ENCODE measurements at places on chromosomes 11 and 22. TPM values are rescaled to one million over a fixed set of nuclear protein-coding genes. Genes with fewer than 3 reads are reported as not detected.

KIRREL3 gene
- total RNA-seq: 0.45 TPM

DNA sequence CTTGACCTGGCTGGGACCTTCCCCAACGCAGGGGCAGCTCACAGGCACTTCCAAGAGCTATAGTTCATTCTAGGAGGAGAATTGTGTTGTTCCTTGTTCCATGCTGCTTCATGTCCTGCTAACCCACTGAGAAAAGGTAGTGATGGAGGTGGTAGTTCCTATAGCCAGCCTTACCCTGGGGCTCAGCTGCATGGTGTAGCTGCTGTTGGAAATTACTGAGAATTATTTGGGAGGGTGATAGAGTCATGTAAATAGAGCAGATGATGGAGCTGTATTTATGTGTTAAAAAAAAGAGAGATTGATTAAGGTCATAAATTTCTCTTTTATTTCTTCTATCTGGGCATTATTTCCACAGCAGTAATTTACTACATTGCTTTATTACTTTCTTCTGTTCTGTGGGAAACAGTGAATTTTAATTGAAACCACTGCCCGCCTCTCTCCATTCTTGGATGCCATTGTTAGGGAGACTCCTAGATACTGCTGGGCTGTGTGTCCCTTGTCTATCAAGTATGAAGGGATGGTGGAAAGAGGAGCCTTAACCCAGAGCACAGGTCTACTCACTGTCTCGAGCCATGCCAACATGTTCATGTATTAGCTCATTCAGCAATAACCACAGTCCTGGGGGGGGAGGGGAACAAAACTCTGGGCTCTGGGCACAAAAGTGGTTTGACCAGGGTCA, 309.2 kb downstream of the FAT3 start:
- no peak for DNase-seq

DNA sequence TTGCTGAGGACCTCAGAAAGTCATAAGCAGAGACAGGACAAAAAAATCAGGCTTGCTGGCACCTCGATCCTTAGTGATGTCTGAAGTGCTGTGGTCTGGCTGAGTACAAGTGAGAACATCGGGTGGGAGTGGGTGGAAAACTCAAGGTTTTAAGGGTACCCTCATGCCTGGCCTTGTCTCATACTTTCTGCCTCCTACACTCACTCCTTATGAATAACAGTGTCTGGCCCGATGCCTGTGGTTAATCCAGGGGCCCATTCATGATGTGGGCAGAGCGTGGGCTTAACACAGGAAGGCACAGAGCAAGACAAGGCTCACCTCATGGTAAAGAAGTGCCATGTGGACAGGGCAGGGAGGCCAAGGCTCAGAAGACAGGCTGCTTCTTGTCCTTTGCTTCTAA, 11.0 kb upstream of the UCP3 start:
- no peak for DNase-seq

- DNase-seq: no peak
These were observed 29.9 kb downstream of the PIWIL3 start for GRCh38 chr22:24744638-24745037.

- peak; percentile 44 for DNase-seq
These were observed 32.9 kb downstream of the SIK2 start for GRCh38 chr11:111634981-111635705.

GRCh38 chr11:103433386-103434072, 324.3 kb downstream of the DYNC2H1 start:
- peak; percentile 69 for DNase-seq

DNA sequence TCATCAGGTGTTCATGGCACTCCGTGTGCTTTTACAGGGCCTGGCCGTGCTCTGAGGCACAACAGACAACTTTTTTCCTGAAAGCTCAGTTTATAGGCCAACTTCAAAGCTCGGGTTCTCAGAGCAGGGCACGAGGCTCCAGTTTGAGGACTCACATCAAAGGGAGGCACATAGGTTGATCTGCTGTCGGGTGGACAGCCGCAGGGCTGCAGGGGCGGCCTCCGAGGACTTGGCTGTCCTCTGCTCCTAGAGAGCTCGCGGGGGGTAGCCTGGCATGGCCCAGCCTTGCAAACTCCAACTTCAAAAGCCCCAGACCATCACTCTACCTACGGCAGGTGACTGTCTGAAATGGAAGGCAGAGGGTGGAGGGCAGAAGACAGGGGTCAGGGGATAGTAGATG, 31.6 kb downstream of the C11orf58 start:
- DNase-seq: no peak

P4HA3 gene
- 4.4 TPM for total RNA-seq

DNA sequence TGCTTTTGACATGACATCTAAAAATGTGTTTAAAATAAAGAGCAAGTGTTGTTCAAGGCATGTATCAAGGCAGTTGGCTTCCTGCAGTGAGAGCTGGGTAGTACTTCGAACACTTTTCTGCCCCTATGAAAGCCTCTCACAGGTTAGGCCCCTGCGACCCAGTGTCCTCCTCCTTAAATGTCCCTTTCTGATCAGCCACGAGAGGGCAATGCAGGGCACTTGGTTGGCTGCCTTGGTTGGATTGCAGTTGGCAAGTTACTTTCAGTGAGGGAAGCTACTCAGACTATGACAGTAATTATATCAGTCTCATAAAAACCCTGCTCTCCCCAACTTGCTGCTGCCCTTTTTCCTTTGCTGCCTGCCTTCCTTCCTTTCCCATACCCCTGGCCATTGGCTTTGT, 743.8 kb downstream of the NTM start:
- peak; percentile 29 for DNase-seq

DNA sequence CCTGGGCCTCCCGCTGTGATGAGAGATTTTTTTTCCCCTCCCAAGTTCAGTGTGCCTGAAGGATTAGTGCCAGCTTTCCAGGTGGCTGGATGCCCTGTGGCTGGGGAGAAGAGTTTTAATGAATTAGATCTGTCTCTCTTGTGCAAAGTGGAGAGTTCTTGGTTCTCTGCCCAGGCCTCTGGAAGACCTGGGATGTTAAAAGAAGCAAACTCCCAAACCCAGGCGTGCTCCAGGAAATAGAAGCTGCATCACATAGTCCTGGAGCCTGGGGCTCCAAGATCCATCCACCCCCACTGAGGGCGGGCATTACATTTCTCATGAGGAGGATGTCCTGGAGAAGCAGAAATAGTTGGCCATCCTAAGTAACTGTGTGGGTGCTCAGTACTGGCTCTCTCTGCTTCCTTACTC, 30.6 kb downstream of the SDHAF2 start:
- DNase-seq: peak; percentile 86

OR2AG2 gene
- 0.09 TPM for total RNA-seq

- no peak for DNase-seq
These were observed 52.0 kb upstream of the TSPAN18 start for GRCh38 chr11:44674809-44675208.

- DNase-seq: no peak
These were observed 52.0 kb downstream of the CADM1 start for GRCh38 chr11:115452241-115452640.

DNA sequence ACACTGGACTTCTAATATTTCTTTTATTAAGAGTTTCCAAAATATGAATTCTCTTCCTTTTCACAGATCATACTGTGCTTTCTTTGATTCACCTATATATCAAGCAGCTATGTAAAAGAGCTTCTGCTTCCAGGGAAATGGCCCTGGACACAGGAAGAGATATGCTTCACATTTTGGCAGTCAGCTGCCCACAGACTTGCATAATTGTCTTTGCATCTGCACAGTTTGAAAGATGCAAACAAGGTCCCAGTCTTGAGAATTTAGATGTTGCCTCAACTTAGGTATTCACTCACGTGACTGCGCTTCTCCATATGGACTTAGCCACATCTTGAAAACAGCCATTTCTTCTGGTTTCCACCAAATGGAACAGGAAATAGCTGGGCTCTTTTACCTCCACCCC, 92.3 kb upstream of the POU2AF2 start:
- DNase-seq: peak; percentile 12

DNA sequence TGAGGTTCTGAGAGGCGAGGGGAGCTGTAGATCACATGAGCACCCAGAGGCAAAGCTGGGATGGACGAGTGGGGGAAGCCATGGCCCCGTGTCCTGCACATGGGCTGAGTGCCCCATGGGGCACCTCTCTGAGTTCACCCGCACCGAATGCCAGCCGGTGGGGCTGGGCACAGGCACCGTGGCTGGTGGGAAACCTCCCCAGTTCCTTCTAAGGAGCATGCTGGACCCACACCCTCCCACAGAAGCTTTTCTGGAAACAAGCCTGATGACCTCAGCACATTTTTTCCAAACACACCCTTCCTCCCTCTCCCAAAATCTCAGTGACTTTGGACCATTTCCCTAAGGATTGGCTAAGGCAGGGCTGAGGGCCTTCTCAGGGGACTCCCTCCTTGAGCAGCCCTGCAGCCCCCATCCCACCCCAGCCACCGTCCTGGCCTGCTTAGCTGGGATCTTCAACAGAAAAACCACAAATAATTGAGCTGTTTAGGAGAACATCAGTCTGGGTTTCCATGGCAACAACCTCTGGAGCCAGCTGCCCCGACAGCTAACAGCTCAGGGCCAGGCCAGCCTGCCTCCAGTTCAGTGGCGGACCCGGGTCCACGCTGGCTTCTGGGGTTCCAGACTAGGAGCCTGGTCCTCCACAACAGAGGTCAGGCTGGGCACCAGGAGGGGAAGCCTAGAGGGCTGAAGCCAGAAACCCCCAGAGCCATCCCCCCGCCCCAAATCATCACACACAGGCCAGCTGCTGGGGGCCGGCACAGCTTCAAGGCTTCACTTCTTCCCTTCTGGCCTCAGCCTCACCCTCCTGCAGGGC, 18.1 kb upstream of the LINC01488 start:
- peak; percentile 77 for DNase-seq

DNA sequence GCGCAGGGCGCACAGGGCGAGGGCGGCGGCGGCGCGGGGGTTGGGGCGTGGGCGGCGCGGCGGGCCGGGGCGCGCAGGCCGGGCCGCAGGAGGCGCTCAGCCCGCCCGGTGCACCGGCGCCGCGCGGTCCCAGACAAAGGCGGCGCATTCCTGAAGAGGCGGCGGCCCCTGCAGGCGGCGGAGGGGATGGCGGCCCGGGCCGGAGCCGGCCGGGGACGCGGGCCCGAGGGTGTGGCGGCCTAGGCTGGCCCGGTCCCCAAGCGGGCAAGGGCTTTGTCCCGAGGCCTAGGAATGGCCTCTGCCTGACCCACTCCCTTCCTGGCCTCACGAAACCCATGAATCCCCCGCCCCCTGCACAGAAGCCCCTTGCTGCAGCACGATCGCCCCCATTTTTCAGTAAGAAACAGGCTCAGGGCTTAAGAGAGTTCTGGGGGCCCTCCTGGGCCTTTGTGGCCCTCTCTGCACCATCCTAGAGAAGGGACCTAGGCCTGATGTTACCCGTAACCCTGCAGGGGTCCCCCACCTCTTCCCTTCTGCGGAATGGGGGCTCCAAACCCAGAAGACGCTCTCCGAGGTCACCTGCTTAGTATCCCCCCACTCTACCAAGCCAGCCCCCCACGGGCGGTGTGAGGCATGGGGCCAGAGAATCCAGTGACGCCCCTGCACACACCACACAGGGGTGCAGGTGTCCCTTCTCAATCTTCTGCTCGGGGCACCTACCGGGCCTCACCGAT, at the start of gene RTN4R:
RTN4R (minus strand) TSS at position 40 of the 734 bp plus-strand sequence. CDS start 226 bp downstream, outside the sequence.
- peak; percentile 17 for DNase-seq

EMID1 gene
- total RNA-seq: 0.08 TPM

- DNase-seq: no peak
These were observed 539.1 kb downstream of the FAM181B start for GRCh38 chr11:82194521-82194920.

- no peak for DNase-seq
These were observed 29.2 kb upstream of the CHRNA10 start for GRCh38 chr11:3700410-3700809.

MB gene
- total RNA-seq: not detected

GRCh38 chr11:72069787-72070251, 10.5 kb downstream of the NUMA1 start:
- peak; percentile 85 for DNase-seq

GRCh38 chr11:133928628-133929059, 28.1 kb downstream of the IGSF9B start:
- DNase-seq: peak; percentile 9

All from fibroblast of the aortic adventitia (primary cell).